Activated T-helper 17 cell treated with anti-CD3 and anti-CD28 coated beads, Interleukin-2, amount 50 U/mL, for 72 hours (primary cell): ENCODE measurements at places on chromosomes 4 and X. TPM values are rescaled to one million over a fixed set of nuclear protein-coding genes. Genes with fewer than 3 reads are reported as not detected.
A peak's percentile ranks its signal among the peaks of the same experiment; 100 is the strongest.

DNA sequence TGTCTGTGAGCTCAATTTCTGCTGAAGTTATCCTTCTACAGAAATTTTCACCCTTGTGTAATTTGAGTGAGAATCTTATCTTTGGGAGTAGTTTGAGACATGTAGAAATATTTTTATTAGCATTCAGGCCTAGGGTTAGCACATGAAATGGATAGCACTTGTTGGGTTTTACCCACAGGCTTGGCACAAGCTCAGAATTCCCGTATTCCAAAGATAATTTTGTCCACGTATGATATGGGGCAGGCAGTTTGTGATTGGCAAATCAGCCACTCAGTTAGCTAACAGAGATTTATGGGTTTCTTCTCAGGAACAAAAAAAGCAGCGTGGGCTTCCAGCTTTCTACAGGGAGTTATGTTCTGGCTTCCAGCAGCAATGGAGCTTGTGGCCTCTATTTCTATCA lies 117.9 kb upstream of the DCAF8L1 start:
- ATAC-seq = no peak

DNA sequence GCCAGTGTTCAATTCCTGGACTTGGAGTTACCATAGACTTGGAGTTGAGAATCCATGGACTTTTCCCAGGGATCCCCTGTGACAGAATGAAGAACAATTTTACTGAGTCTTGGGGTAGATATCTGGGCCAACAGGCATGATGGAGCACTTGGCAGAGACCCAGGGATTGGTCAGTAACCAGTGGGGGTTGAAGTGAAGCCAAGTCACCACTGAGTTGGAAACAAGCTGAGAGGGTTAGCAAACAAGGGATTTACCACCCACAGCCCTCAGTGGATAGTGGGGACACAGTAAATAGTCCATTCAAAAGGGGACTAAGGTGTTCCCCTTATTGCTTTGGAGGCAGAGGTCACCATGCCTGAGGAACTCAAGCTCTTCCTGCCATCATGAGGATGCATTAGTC lies 281.7 kb downstream of the PPP1R2C start:
- ATAC-seq = no peak

DNA sequence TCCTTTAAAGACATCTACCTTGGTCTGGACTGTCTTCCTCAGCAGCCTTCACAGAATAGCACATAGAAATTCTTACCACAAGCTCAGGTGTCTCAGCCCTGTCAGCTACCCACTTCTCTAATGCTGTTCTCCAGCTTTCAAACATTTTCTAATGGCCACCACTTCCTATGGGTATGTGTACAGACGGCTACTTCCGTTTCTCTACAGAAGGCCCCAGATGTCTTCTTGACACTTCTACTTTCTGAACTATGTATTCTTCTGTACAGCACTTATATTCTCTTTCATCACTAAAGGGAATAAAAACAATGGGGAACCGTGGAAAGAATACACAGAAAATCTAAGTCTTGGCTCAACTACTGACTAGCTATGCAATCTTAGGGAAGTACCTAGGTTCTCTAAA lies 13.3 kb downstream of the OPHN1 start:
- no peak for ATAC-seq

- ATAC-seq = peak; percentile 93
These were observed 151.5 kb downstream of the CORIN start for GRCh38 chr4:47686294-47686872.

GRCh38 chr4:9996319-9997110 lies 24.8 kb downstream of the SLC2A9 start:
- ATAC-seq = no peak

DNA sequence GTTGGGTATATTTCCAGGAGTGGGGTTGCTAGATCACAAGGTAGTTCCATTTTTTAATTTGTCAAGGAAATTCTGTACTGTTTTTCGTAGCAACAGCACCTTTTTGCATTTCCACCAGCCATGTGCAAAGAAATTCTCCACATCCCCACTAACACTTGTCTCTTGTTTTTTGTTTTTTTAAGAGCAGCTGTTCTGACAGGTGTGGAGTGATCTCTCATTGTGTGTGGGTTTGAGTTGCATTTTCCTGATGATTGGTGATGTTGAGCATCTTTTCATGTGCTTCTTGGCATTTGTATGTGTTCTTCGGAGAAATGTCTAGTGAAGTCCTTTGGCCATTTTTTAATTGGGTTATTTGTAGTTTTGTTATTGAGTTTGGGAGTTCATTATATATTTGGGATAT lies 80.3 kb upstream of the PUDP start:
- no peak for ATAC-seq

DNA sequence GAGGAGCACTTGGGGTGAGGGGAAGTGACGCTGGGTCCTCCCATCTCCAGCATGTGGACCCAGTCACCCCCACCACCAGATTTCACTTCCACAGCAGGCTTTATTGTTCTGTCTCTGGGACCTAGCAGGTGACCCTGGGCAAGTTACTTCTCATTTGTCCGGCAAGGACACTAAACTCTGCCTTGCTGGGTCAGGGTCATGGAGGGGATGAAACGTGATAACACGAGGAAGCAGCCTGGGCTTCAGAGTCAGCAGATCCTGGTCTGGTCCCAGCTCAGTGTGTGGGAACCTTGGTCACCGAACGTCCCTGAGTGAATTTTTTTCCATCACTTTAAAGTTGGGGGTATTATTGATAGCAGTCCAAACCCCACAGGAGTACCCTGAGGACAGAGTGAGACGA lies 3.9 kb downstream of the UBA1 start:
- ATAC-seq = no peak

GRCh38 chr4:54095110-54095825 lies 4.7 kb upstream of the GSX2 start:
- ATAC-seq = no peak

GRCh38 chrX:103941201-103941975 lies 21.0 kb upstream of the TMSB15B start:
- ATAC-seq = no peak

DNA sequence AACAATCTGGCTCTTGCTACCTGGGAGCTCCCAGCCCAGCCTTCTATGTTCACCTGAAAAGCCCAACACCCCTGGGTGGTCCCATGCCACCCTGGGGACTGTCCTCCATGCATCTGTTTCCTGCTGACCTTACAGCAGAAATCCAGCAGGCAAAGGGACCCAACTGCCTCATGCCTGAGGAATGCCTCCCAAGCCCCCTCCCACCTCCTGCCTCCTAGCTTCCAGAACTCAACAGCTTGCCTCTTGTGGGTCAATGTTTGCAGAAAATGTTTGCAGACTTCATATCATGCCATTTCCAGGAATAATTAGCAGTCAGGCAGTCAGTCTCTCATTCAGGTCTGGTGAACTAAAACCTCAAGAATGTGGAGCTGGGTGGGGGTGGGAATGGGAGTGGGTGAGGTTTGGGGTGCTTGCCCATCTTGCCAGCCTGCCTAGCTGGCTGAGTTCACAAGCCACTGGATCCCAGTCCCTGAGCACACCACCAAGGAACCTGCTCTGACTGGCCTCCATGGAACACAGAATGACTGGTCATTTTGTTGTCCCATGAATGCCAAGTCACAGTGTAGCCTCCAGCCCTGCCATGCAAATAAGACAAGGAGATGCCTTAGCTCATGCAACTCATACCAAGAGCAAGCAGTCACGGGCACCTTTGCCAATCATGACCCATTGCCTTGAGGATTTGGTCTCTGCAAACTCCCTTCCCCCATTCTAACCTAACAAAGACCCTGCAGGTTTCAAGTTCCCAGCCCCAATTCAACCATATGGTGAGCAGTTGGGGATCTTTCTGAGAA lies 12.1 kb upstream of the PLAC1 start:
- peak; percentile 44 for ATAC-seq

DNA sequence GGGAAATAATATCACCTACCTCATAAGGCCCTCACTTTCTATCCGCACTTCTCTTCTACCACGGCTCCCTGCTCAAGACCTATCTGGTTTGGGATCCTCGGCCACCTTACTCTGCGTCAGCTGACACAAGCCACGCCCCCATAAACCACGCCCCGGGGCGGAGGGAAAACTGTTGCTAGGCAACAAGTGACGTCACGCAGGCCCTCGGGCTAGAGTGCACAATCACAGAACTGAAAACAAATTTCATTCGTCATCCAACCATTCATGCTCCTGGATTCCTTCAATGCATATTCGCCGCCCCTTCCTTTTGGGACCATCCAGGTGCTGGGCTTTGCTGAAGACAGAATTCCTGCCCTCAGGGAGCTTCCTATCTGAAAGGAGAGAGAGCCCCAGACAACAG lies 66.3 kb downstream of the SMC1A start:
- ATAC-seq = no peak

GRCh38 chr4:61336488-61336887 lies 136.4 kb downstream of the ADGRL3 start:
- ATAC-seq = no peak

GRCh38 chr4:184812651-184813181 lies 13.1 kb downstream of the ACSL1 start:
- no peak for ATAC-seq

The MAGEB16 gene
- not detected for total RNA-seq

The PAGE2B gene
- total RNA-seq = 4.7 TPM

The CPLX1 gene
- 3.6 TPM for total RNA-seq

The PLAC8 gene
- total RNA-seq = 58.9 TPM

The FREM3 gene
- not detected for total RNA-seq

The HERC5 gene
- 26.1 TPM for total RNA-seq

The CT45A10 gene
- not detected for total RNA-seq
